ENCODE measurements at places on chromosomes 11 and 22. TPM values are rescaled to one million over a fixed set of nuclear protein-coding genes. Genes with fewer than 3 reads are reported as not detected.

The ANO5 gene
- total RNA-seq, result 7.4 TPM

The PRAME gene
- 0.67 TPM for total RNA-seq

GRCh38 chr11:9250139-9250582, 15.0 kb downstream of the DENND5A start:
- H3K27ac ChIP-seq, result no peak overlapping the region
- no peak overlapping the region for H3K4me3 ChIP-seq
- no peaks in the 10 kb centered on the region for H3K36me3 ChIP-seq
- H3K4me1 ChIP-seq, result peaks cover 16% of the 10 kb centered on the region
- no peak for DNase-seq
- H3K27me3 ChIP-seq, result no peaks in the 10 kb centered on the region

DNA sequence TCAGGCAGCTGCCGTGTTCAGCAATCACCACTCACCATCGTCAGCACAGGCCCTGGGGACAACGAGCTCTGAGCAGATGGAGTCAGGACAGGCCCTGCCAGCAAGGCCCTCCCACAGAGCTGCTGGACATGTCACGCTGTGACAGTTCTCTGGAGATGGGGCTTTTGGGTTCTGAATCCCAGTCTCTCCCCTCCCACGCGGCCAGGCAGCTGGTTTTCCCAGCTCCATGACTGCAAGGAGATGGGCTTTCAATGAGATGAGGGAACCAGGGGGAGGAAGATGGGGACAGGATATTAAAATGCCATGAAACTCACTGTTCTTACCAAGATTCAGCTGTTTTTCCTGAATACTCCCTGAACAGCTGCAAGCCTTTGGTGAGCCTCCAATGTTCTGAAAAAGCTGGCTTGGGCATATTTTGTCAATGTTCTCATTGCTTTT, 305.9 kb downstream of the BRD1 start:
- H3K27me3 ChIP-seq, result no peaks in the 10 kb centered on the region
- no peaks in the 10 kb centered on the region for H3K36me3 ChIP-seq
- H3K4me3 ChIP-seq, result no peak overlapping the region
- no peak for DNase-seq
- H3K27ac ChIP-seq, result no peak overlapping the region

GRCh38 chr11:118010738-118011461, 24.7 kb downstream of the IL10RA start:
- DNase-seq, result peak; percentile 15
- no peaks in the 10 kb centered on the region for H3K27me3 ChIP-seq
- H3K27ac ChIP-seq, result no peak overlapping the region
- no peaks in the 10 kb centered on the region for H3K4me1 ChIP-seq
- no peak overlapping the region for H3K4me3 ChIP-seq

DNA sequence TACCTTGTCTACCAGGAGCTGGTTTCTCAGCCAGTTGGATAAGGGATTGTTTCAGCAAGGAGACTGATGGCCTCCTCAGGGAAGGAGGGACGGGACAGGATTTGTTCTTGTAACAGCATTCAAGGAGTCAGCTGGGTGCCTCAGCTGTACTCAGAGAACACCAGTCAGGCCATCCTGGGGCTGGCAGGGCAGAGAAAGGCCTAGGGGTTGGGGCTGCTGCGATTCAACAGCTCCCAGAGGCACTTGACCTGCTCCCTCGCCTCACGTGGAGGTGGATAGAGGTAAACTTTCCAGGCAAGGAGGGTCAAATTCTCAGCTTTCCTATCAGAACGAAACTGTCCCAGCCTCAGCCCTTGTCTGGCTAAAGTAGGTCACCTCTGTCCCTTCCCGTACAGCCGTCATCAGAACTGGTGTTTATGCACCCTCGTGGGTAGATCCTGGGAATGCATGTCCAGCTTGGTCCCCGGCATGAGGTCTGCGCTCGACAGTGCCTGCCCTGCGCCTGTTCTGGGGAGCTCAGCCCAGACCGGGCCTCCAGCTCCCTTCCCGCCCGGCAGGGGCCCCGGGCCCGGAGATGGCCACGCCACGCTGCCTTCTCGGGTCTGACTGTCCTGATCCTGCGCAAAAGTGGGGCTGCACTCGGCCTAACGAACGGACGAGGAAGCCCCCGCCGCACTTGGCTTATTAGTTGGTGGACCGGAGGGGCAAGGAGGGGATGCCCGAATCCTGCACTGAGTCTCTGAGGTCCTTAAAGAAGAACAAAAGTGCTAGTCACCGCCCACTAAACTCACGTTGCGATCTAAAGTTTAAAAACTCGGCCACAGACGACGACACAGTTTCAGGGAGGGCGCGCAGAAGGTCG, 762 bp upstream of the CCDC134 start:
- peak overlapping the region; percentile 74 for H3K4me3 ChIP-seq
- no peaks in the 10 kb centered on the region for H3K36me3 ChIP-seq

Measured in thyroid gland (tissue), 4 donors.